ENCODE measurements at places on chromosomes 2 and 18.
A peak's percentile ranks its signal among the peaks of the same experiment; 100 is the strongest.

DNA sequence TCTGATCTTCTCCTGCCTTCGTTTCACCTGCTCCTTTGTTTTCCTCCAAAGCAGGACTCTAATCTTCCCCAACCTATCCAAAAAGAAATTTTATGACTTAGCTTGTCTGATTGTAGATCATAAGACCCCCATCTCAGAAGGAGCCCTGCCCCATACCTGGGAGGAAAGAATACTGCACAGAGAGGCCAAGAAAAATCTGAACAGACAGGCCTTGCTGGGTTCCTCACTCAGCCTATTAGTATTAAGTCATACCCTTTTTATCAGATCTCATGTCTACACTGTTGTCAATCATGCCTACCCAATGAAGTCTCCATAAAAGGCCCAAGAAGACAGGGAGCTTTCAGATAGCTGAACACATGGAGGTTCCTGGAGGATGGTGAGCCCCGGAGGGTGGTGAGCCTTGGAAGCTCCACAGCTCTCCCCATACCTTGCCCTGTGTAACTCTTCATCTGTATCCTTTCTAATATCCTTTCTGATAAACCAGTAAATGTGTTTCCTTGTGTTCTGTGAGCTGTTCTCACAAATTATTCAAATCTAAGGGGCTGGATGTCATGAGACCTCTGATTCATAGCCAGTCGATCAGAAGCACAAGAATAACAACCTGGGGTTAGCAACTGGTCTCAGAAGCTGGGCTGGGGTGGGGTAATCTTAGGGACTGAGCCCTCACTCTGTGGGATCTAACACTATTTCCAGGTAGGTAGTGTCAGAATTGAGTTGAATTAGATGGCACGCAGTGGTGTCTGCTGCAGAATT, 108.8 kb downstream of the SPOPL start:
- no peak for DNase-seq

DNA sequence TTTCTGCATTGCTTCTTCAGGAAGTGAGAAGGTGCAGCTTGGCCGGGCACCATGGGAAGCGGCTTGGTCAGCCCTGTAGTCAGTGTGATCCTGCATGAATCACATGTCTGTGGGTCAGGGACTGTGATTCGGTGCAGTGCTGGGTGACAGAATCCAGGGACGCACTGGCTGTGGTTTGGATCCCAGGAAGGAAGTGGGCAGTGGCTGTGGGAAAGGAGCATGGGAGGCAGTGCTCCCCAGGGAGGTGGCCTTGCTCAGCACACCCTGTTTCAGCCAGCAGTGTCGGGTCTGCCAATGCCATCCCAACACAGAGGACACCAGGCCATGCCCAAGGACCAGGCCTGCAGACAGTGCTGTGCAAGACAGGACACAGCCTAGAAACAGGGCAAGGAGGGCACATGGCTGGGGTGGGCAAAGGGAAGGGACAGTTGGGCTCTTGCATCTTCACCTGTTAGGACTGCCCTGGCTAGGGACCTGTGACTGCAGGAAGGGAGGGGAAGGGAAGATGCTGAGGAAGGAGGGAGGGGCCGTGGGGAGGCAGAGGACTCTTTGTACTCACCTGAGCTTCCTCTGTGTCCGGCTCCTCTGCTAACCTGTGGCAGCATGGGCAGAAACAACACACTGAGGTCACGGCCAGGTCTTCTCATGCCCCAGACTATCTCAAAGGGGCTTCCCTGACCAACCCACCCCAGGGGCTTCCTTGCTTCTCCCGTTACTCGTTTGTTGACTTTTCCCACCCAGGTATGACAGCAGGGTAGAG, 37.2 kb upstream of the DNMT3A start:
- DNase-seq, result no peak

- peak; percentile 60 for DNase-seq
These were observed 15.2 kb upstream of the PLEKHM3 start for GRCh38 chr2:208040199-208041171.

DNA sequence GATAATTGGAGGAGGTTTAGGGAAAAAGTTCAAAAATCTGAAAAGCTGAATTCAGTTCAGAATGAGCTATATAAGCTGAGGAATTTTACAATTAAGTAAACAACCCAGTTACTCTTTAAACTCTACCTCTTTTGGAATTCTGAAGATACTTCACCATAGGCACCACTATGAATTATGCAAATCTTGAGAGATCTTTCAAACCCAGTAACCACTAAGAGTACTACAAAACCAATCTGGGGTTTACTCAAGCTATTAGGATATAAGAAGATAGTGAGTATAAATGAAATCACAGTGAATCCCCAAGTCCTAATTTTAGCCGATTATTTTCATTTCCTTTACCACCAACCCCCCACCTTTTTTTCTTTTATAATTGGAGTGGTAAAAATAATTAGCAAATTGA, 6.0 kb upstream of the CTLA4 start:
- DNase-seq, result no peak

- no peak for DNase-seq
These were observed 190.7 kb downstream of the ICOS start for GRCh38 chr2:204127238-204127637.

DNA sequence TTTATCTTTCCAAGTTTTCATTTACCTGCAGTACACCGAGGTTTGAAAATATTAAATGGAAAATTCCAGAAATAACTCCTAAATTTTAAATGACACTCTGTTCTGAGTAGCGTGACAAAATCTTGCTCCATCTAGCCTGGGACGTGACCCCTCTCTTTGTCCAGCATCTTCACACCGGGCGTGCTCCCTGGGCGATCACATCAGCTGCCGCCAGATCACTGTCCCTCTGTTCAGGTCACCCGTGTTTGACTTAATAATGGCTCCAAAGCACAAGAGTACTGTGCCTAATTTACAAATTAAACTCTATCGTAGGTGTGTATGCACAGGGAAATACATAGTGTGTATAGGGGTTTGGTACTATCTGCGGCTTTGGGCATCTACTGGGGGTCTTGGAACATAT, 6.1 kb upstream of the TMEM185B start:
- no peak for DNase-seq

DNA sequence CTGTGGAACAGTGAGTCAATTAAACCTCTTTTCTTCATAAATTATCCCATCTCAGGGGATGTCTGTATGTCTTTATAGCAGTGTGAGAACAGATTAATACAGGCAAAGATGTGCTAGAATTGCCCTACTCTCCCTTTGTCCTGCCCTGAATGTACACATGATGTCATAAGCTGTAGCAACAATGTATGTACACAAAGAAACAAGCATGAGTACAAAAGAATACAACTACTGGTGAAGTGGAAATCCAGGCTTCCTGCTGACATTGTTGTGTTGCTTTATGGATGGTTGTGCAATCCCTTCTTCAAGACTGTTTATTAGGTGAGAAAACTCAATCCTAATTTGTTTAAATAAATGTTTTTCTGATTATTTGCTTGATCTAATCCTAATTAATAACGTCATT, 446.6 kb downstream of the DSC3 start:
- no peak for DNase-seq

- no peak for DNase-seq
These were observed 23.2 kb upstream of the SATB2 start for GRCh38 chr2:199480966-199481365.

DNA sequence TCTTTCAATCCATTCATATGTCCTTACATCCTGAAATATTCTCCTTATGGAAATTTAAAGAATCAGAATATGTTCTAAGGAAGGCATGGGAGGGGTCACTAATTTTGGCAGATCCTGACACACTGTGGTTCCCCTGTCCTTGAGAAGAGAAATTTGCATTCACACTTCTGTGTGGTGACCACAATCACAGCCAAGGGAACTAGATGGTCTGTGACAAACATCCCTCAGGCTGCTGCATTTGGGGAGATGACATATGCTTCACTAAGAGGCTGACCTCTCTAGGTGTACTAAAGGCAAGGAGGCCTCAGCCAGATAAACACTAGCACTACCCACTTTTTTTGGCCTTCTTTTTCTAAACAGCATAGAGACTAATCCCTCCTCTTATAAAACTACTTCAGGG, 129.6 kb downstream of the MREG start:
- no peak for DNase-seq

GRCh38 chr2:42342061-42342794, 18.8 kb downstream of the COX7A2L start:
- no peak for DNase-seq

DNA sequence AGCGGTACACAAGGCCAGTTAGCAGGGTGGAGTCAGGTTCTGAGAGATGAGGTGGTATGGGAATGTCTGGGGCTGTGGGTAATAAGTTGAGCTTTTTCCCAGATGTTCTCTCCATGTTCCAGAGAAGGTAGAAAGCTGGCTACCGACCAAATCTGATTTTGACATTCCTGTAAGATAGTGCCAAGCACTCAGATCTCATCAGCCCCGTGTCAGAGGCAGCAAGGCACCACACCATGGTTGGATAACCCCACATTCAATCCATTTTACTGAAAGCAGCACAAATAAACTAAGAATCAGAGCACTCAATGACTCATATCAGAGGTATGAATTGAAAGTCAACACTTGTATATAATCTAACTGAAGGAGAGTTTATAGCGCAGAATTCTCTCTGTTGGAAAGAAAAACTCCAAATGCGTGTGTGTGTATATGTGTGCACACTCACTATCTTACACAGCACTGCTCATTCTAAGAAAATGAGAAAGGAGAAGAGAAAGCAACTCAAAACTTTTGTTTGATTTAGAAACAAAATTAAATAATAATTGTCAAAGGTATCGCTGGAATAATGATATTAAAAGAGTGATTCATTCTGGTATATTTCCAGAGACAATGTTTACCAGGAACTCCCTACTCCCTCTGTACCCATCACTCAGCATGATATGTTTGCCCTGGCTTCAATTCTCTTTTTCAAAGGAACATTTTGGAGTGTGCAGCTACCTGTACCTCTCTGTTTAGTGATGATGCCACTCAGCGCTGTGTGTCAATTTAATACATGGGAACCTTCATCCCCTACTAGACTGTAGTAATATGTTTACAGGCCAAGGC, 375.1 kb upstream of the ID2 start:
- DNase-seq, result no peak

GRCh38 chr18:48566589-48566988, 27.8 kb downstream of the CTIF start:
- DNase-seq, result no peak

DNA sequence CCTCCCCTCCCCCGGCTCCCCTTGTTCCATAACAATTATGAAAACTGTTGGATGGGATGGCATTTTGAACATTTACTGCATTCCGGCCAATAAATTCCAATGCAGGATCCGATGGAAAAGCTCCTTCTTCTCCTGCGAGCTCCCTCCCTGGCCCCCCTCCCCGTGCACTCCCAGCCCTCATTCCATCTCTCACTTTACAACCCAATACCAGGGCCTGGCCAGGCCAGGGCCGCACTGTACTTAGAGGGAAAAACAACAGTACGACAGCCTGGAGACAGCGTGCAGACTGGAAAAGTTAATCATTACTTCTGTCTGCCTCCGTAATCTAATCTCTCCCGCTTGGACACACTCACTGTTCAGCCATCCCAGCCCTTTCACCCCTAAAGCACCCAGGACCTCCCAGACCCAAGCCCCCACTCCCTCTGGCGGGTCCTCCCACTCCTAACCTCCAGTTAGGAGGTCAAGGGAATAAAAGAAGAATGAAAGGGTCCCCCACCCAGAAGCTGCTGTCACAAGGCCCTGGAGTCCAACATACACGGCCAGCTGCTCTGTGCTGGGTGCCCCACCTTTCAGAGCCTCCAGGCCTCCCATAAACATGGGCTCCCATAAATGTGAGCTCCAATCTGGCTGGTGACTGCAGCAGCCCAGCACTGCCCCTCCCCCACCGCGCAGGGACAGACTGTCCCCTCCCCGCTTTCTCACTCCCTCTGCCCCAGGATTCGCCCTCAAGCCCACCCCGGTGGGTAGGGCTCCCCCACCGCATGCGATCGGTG, 20.6 kb downstream of the SMAD7 start:
- no peak for DNase-seq

DNA sequence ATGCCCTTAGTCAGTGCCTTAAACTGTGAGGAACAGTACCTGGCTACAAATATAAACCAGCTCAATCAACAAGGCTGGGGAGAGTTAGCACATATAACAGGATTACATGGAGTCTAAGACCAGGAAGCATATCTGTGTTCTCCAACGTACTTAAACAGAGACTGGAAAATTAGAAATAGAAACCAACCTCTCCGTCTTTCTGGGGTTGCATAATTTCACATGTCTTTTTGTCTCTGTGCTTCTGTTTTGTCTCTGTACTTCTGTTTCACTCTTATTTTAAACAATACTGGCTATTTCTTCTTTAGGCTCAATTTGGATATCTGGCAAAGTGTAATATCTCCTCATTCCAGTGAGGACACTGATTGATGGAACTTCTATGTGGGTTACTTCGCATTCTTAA, 749.0 kb upstream of the ZEB2 start:
- DNase-seq, result no peak

GRCh38 chr2:157746234-157746950, 117.7 kb upstream of the ACVR1C start:
- DNase-seq, result no peak

GRCh38 chr2:9617749-9618148, 13.0 kb downstream of the YWHAQ start:
- no peak for DNase-seq

DNA sequence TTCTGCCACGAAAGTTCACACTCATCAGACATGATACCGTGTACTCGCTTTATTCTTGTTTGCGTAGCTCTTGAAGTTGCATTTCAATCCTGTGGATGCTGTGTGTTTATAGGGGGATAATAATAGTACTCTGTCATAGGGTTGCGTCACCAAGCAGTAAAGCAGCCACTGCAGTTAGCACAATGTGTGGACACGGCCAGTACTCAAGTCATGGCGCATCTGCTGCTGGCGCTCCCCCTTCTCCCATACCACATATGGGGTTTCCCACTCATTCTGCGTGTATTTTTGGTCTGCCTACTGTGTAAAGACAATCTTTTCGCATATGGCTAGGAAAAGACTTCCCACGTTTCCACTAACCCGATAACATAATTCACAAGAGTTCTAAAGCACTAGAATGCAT, 2.1 kb upstream of the ZBTB14 start:
- no peak for DNase-seq

DNA sequence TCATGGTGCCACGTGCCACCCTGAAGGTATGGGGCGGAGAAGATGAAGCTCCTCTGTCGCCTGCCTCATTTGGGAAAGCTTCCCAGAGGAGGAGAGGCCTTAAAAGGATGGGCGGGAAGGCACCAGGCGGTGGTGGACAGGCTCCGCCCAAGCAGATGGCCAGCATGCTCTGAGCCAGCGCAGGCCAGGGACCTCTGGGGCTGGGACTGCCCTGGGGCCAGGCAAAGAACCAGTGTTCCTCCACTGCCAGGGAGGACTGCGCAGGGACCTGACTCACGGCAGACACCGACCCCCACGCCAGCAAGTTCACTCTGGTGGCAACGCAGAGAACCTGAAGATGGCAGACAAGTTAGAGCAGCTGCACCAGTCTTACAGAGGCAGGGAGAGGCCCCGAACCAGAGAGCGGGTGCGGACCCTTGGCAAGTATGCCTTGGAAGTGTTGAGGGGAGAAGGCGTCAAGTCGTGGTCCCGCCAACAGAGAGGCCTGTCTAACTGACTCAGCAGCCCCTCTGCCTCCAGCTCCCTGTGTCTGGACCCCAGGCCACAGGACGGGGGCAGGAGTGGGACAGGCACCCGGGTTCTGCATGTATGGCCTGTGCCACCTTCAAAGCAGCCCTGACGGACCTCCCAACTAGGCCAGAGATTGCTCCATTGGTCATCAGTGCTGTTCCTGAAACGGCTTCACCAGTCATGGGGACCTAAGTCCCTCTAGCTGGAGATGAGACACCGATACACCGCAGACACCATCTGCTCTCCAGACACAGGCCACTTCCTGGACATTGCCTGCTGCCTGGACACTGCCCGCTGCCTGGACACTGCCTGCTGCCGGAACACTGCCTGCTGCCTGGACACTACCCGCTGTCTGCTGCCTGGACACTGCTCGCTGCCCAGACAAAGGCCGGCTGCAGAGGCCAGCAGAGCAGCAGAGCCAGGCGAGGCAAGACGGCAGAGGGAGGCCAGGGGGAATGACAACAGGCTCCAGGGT, 124.7 kb downstream of the HDAC4 start:
- DNase-seq, result no peak
